NCI-H1694 treated with DMSO at 0.1 percent for 48 hours (cell line): ENCODE measurements at places on chromosomes 3 and 15.

DNA sequence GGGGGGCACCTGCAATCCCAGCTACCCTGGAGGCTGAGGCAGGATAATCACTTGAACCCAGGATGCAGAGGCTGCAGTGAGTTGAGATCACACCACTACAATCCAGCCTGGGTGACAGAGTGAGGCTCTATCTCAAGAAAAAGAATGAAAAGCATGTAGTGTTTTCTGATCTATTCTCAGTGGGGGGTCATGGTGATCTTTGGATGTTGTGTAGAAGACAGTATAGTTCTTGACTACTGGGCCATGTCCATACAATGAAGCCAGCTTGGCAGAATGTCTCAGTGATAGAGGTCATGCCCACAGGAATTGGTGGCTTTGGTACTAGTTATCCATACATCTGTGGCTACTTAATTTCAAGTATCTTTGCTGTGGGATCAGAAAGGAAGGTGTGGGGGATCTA is 26.8 kb upstream of the NANOGP8 start:
- no peak for DNase-seq

DNA sequence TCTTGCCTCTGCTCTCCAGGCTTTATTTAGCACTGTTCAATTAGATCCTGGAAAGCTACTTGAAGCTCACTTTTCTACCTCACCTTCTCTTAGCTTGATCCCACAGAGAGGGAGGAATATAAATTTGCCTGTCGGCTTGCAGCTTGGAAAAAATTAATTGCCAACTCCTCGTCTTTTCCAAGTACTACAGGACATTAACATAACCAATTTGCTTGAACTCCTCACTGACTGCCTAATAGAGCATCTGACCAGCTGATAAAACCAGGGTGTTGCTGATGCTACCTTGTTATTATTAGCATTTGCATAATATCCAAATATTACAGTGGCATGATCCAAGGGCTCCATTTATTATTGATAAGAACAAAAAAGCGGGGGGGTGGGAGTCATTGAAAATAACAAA is 561.8 kb downstream of the MCTP2 start:
- DNase-seq: no peak

- DNase-seq: no peak
Observed at GRCh38 chr3:42906070-42906847, at the start of gene ZNF662. Gene ZNF662 (plus strand): TSS chr3:42906142. CDS start chr3:42908115, 1,973 bp downstream.

GRCh38 chr3:188176476-188176875 is 22.5 kb downstream of the LPP start:
- DNase-seq: no peak

DNA sequence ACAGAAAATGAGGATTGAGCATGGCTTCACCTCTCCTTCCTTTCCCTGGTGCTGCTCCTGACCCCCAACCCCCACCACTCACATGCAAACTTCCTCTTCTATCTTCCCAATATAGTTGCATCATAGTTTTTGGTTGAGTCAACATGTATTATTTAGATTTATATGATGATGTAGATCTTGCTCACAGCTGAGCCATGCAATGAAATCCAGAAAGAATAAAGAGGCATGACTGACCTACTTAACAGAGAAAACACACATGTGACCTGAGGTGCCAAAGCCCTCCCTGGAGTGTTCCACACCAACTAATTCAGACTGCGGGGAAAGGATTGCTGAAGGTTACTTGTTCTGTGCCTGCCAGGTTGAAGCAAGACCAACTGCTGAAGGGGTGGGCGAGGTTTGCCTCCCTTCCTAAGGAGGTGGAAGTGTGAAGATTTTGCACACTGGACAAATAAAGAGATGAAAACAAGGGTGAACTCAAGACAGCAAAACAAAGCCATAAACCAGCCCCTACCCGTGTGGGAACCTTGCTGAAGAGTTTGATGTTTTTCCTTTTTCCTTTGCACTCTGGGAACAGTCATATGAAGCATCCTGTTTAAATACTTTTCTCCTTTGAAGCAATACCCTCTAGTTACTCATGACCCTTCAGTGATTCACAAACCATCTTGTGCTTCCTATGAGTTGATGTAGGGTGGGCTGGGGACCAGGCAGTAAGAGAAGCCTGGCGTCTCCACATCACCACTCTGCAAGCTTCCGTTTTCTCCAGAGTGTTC is 155.2 kb upstream of the UBE2E1 start:
- DNase-seq: no peak

DNA sequence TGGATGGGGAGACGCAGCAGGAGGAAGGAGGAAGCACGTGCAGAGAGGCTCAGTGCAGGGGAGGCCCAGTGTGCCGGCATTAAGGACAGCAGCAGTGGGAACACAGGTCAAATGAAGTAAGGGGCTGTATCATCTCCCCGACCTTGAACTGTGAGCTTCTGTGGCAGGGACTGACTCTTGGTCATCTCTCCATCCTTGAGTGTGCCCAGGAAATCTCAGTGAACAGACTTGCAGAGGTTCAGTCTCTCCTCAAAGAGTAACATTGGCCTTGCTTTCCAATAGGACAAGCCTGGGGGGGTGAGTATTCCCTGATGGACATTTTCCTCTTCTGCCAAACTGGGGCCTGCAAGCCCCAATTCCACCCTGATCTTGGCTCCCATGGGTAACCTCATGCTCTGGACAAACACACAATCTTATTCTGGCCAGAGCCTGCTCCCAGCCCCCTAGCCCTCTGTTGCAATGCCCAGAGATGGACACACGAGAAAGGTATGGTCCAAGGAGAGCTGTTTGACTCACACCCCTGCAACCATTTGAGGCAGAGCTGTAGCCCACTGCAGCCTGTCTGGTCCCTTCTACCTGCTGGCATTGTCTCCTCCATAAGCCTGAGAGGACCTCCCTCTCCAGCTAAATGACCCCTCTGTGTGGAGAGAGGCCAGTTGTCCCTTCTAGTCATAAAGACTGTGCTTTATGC is 50.9 kb downstream of the TLE3 start:
- DNase-seq: no peak

GRCh38 chr15:31498756-31499155 is 172.1 kb downstream of the KLF13 start:
- no peak for DNase-seq

GRCh38 chr3:18423401-18424212 is 1.5 kb downstream of the SATB1 start:
- no peak for DNase-seq

- no peak for DNase-seq
Observed at GRCh38 chr3:4741404-4742307, 237.6 kb upstream of the BHLHE40 start.
